ENCODE measurements at places on chromosomes 12 and 14. TPM values are rescaled to one million over a fixed set of nuclear protein-coding genes. Genes with fewer than 3 reads are reported as not detected.

RAD9B gene
- 0.29 TPM for total RNA-seq

ART4 gene
- total RNA-seq, result 0.44 TPM

RDH5 gene
- 58.9 TPM for total RNA-seq

BMP4 gene
- 14.8 TPM for total RNA-seq

AICDA gene
- total RNA-seq, result not detected

PLEKHG7 gene
- not detected for total RNA-seq

PROX2 gene
- total RNA-seq, result not detected

PPFIA2 gene
- 2.0 TPM for total RNA-seq

APOF gene
- not detected for total RNA-seq

KIF26A gene
- total RNA-seq, result 0.15 TPM

ARG2 gene
- 0.99 TPM for total RNA-seq

GLI1 gene
- 1.6 TPM for total RNA-seq

PRICKLE1 gene
- total RNA-seq, result 3.6 TPM
